ENCODE measurements at places on chromosomes 3 and 15.
A peak's percentile ranks its signal among the peaks of the same experiment; 100 is the strongest.

DNA sequence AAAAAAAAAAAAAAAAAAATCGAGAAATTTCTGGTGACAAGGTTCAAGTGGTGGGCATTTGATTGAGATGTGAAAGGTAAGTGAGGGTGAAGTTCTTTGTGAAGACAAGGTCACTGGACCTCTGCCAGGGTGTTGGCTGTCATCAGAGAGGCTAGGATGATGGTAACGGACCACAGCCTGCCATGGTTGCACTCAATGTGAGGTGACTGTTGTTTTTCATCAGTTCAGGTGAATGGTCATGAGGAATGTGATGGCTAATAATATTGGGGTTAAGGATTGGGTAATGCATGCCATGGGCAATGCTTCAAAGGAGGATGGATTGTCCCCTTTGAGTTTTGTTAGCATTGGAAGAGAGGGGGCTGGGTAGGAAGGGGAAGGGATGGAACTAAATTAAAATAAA, 4.3 kb upstream of the ALPK3 start:
- DNase-seq = no peak

DNA sequence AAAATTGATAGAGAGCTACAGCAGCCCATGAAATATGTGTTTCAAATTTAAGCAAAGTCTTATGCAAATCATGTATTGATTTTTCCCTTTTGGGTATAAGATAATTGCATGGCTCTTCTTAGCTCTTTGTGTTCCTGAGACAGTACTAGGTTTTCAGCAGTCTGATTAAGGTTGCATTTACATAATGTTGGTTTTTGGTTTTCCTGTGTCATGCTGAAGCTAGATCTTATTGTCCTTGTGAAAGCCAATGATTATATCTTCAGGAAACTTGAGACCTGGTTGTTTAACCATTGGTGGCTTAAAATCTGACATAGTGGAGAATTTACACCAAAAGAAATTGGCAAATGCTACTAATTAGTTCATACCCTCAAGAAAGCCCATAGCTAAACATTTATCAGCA, 392.6 kb downstream of the ZPLD1 start:
- DNase-seq = no peak

DNA sequence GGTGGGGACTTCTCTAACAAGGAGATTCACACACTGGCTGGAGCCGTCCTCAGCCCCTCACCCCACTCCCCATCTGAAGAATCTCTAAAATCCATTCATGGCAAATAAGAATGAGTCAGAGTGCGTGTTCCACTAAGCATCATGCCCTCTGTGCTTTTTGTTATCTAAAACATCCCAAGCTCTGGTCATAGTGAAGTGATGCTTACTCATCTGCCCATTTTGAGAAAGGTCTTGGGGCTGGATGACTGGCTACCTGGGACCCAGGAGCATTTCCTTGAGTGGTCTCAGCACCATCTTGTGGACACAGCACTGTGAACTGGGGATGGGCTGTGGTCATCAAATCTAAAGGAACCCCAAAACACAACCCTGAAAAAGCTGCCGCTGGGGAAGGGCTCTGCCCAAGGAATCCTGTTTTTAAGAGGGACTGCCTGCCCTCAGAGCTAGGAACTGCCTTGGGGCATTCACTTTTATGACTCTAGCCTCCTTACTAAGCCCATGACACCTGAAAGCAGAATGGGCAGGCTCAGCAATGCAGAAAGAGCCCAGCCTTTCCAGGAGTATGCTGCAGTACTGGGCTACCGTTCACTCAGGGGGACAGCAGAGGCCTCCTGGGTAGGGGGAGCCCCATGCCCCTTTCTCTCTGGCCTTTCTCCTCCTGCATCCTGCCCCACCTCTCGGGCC, 53.5 kb downstream of the ZBTB38 start:
- DNase-seq = no peak

- DNase-seq = no peak
Observed at GRCh38 chr3:76864355-76864754, 175.5 kb upstream of the ROBO2 start.

GRCh38 chr3:78660957-78661356, 1106.8 kb downstream of the ROBO1 start:
- no peak for DNase-seq

DNA sequence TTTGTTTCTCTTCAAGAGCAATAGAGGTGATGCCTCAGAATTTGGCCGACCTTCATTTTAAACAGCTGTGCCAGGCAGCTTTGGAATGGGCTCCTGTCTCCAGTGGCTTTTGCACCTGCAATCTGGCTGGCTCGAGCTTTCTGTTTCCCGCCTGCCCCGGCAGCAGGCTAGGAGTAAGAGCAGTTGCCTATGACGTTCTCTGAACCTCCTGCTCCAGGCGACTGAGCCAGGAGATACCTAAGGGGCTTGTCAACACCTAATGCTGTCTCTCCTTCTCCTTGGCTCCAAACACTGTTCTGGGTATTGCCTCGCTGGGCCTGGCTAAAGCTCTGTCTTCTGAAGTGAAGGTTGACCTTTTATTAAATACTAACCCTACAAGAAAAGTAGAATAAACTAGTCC, 229.9 kb downstream of the LRRN1 start:
- no peak for DNase-seq

GRCh38 chr15:46170326-46170725, 535.5 kb downstream of the SQOR start:
- DNase-seq = no peak

GRCh38 chr15:65762914-65763787, 28.9 kb downstream of the DENND4A start:
- no peak for DNase-seq

- no peak for DNase-seq
Observed at GRCh38 chr3:76958274-76958673, 81.6 kb upstream of the ROBO2 start.

GRCh38 chr3:195101001-195101583, 169.9 kb downstream of the XXYLT1 start:
- DNase-seq = no peak

DNA sequence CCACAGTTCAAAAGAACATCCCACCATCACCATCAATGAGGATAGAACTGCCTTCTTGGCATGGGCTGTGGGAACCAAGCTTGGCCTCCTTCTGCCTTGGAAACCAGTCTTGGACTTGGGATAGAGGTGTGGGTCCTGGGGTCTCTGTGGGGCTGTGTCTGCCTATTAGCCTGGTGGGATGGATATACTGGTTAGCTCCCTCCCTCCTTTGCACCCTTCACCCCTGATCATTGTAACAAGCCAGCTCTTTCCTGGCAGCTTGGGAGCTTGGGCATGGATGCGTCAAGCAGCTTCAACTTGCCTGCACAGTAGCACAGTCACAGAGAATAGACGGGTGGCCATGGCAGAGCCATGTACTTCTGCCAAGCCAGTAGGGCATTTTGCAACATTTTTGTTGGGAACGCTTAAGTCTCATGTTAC, 65.2 kb downstream of the SMAD6 start:
- DNase-seq = no peak

GRCh38 chr3:16143861-16144447, 30.5 kb upstream of the GALNT15 start:
- no peak for DNase-seq

- DNase-seq = no peak
Observed at GRCh38 chr3:144590854-144591253, 619.2 kb downstream of the DIPK2A start.

GRCh38 chr15:85475711-85476110, 95.3 kb downstream of the AKAP13 start:
- DNase-seq = no peak

DNA sequence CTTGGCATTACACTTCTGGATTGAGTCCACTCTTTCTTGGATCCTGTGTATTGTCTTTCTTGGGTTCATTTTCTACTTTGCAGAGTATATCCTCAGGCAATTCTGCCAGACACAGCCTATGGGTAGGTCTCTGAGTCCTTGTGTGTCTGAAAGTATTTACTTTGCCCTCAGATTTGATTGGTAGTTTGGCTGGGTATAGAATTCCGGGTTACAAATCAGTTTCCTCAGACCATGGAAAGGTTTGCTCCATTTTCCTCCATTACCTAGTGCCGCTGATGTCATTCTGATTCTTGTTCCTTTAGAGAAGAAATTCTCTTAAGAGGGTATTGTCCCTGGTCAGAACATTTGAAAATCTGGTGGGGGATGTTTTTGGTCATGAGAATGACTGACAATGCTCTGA, 133.2 kb downstream of the NUP210 start:
- no peak for DNase-seq

DNA sequence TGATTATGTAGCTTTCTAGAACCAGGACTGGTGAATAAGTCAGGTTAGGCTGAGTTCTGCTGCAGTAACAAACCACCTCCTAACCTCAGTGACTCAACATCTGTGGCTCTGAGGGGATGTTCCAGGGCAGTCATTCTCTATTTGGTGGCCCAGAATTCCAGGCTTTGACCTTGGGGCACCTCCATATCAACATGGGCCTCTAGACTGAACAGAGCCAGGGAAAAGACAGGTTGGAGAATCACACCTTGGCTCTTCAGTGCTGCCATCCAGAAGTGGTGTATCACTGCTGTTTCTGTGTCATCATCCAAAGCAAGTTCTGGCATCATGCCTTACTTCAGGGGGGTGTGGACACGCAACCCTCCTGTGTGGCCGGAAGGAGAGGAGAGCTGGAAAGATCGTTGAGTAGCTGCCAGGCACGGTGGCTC, 15.3 kb downstream of the ZBTB47 start:
- no peak for DNase-seq

GRCh38 chr15:90586948-90587347, 57.2 kb downstream of the CRTC3 start:
- no peak for DNase-seq

GRCh38 chr15:31396881-31397560, 70.4 kb downstream of the KLF13 start:
- DNase-seq = no peak

- DNase-seq = no peak
Observed at GRCh38 chr15:90557186-90558084, 27.7 kb downstream of the CRTC3 start.

- no peak for DNase-seq
Observed at GRCh38 chr15:74403991-74404563, 29.7 kb downstream of the SEMA7A start.

GRCh38 chr3:1207904-1208303, 115.1 kb downstream of the CNTN6 start:
- no peak for DNase-seq

GRCh38 chr3:185940951-185941350, 3.1 kb upstream of the TRA2B start:
- DNase-seq = no peak

GRCh38 chr3:150363420-150363819, 44.7 kb upstream of the TSC22D2 start:
- DNase-seq = no peak

DNA sequence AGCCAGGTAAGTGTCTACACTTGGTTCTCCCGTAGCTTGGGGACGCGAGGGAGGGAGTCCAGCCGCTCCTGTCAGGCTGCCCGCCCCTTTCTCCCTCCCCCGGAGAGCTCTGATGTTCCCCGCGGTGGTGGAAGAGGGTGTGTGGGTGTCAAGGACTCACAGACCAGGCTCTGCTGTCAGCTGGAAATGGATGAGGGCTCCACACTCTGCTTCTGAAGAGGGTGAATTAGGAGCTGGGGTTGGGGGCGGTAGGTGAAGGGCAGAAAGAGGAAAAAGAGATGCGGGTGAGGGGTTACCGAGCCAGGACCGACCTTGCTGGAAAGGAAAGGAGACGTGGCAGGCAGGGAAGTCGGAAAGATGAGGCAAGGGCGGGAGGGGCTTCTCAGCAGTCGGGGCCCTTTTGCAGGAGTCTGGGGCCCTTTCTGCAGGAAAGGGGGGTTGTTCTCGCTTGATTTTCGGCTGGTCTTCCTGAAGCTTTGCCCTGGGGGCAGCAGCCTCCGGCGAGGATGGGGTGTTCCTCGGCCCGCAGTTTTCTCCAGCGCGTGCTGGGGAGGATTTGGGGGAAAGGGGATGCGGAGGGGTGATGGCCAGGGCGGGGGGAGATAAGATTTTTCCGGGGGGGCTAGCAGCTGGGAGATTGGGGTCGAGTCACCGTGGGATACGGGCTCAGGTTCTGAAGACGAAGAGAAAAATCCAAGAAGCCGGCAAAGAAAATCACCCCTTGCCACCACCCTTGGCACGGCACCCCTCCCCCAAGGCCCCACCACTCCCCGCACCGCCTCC, 602 bp upstream of the BAHD1 start:
- peak; percentile 20 for DNase-seq

DNA sequence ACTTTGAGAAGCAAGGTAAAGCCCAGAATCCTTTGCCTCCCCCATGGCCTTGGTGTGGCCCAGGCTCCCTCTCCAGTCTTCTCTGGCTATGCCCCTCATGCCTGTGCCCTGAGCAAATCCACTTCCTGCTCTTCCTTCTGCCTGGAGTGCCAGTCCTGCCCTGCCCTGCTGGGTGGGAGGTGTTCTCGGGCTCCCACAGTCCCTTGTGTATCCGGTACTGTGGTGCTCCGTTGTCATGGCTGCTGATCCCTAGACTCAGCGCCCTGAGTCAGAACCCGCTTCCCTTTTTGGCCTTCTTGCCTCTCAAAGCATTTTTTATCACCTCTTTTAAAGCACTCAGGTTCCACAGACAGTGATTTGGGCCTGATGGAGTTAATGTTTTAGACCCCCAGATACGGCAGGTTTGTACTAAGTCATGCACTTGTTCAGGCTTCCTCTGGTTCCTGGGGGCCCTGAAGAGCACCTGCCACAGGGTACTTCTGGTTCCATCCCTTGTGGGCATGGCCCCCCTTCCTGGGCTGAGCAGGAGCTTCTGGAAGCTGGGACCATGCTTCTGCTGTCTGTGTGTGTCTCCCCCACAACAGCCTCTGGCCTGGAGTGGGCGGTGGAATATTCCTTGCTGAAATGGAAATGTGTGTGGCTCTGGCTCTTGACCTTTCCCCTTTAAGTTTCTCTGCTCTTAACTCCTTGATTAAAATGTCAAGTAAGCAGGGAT, 29.6 kb upstream of the ADAMTS7 start:
- no peak for DNase-seq

DNA sequence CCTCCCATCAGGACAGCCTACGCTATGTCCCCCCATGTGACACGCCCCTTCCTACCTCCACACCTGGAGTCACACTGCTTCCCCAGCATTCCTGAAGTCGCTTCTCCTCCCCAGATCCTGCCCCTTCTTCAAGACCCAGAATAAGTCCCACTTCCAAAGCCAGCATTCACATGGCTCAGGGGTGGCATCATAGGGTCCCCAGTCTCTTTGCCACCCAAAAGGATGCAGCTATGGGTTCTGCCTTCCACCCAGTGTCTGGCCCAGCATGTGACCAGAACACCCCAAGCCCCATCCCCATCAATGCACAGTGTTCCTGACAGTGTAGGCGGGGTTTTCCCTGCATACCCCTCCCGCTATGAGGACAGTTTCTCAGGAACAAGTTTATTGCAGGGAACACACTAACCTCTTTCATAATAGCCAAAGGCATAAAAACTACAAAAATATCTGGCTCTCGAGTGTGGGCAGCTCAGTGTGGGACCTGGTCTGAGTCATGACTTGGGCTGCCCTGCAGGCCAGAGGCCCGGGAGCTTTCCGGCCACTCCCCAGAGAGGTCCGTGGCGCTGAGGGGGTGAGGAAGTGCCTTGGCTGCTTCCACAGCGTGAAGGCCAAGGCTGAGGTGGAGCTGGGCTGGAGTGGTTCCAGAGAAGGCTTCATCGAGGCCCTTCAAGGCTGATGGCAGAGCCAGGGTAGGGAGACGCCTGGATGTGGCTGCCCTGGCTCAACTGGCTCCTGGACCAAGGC, 5.8 kb downstream of the ISLR start:
- no peak for DNase-seq

Measured in central memory CD4-positive, alpha-beta T cell (primary cell).